ENCODE measurements at places on chromosomes 7 and 10. TPM values are rescaled to one million over a fixed set of nuclear protein-coding genes. Genes with fewer than 3 reads are reported as not detected.

The PSTK gene
- 1.8 TPM for total RNA-seq

GRCh38 chr10:110008518-110009339 lies 945 bp downstream of the ADD3 start:
- peak; percentile 82 for DNase-seq

GRCh38 chr10:76453997-76454396 lies 1022.6 kb downstream of the LRMDA start:
- no peak for DNase-seq

- DNase-seq, result no peak
These were observed 784.0 kb downstream of the SUGCT start for GRCh38 chr7:40918701-40919271.

DNA sequence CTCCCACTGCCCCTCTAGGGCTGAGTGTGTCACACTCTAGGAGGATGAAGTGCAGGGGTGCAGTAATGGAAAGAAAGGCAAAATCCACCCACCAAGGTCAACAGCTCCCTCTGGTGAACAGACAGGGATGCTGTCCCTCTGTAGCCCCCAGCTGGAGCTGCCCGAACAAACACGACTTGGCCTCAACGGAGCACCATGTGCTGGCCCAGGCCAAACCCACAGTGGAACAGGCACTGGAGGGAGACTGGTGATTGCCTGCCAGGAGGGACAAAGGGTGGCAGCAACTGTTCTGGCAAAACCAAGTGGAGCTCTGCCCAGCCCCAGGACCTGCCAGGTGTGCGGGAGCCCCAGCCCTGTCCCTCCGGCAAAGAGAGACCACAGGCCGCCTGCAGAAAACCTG lies 20.7 kb downstream of the PDIA4 start:
- no peak for DNase-seq

Measured in body of pancreas (tissue), 4 donors.